ENCODE measurements at places on chromosomes 2 and 18.

DNA sequence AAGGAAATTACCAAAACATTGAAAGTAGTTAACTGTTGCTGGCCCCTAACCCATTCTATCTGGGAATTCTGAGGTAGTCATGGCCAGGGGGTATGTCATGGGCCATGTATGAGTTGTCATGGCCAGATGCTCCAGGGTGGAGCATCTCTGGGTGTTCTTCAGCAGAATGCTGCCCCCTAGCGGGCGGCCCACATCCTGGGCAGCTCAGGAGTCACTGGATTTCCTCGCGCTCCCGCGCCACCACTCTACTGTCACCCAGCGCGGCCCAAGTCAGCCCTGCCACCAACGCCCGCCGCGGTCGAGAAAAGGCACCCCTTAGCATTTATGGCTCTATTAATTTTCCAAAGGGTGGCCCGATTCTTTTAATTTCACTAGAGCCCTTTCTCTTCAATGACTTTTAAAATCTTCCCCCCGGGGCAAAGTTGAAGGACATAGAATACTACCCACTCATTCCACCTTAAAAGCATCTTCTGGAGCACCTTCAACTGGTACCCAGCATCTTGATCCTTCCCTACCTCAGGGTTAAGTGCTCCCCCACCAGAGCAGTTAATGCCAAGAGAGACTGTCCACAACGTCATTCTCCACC lies 41.6 kb downstream of the PKDCC start:
- DNase-seq, result no peak

GRCh38 chr2:168740360-168740759 lies 62.1 kb upstream of the NOSTRIN start:
- no peak for DNase-seq

- no peak for DNase-seq
Observed at GRCh38 chr18:31245820-31246219, 72.1 kb upstream of the DSG1 start.

DNA sequence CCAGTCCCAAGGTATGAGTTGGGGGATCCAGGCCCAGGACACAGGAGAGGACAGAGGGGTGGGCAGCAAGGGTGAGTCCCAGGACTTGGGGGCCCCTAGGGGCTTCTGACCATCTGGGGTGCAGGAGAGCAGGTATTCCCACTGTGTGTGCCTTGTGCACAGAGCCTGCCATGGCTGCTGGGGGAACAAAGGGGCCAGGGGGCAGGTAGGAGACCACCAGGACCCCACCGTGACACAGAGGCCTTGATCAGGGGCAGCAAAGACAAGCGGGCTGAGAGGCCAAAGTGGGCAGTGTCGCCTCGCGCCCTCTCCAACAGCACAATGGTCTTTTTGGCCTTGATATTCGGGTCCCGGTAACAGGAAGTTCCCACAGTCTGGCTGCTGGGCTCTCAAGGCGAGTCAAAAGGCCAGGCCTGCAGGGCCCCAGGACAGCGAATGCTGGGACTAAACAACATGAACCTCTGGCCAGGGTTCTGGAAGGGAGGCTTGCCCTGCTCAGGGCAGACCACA lies 12.3 kb upstream of the GPR17 start:
- no peak for DNase-seq

DNA sequence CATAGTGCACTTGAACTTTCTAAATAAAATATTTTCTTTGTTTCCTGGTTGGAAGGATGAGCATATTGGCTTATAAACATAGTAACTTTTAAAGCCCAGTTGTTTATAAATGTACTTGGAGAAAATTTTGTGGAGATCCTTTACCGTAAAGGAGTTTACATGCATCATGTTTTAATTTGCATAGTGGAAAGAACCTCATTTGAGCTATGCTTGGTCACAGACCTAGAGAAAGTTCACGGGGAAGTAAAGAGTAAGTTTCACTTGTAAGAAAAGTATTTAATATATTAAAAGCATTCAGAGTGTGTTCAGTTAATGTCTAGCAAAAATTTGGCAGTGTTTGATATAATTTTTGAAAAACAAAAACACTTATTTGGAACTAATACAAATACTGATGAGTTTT lies 45.3 kb downstream of the PIKFYVE start:
- DNase-seq, result no peak

- DNase-seq, result no peak
Observed at GRCh38 chr2:5713101-5713500, 20.9 kb downstream of the SOX11 start.

DNA sequence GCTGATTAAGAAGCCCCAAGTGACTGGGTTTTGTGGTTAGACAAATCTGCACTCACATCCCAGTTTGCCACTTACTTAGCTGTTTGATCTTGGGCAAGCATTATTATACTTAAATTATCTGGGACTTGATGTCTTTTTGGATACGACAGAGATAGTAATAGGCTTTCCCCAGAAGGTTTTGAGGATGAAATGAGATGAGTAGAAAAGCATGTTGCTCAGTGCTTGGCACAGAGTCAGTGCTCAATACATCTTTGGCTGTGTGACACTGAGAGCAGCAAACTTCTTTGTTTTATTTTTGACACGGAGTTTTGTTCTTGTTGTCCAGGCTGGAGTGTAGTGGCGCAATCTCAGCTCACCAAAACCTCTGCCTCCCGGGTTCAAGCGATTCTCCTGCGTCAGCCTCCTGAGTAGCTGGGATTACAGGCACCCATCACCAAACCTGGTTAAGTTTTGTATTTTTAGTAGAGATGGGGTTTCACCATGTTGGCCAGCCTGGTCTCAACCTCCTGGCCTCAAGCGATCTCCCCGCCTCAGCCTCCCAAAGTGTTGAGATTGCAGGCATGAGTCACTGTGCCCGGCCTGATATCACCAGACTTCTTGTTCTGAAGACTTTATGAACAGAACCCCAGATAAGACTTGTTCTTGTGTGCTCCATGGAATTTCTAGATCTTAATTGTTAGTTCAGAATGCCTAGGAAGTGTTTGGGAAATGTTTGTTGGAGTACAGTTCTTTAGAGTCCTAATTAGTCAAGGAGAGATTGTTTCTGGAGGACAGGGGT lies 521.2 kb downstream of the SLC4A3 start:
- DNase-seq, result no peak

DNA sequence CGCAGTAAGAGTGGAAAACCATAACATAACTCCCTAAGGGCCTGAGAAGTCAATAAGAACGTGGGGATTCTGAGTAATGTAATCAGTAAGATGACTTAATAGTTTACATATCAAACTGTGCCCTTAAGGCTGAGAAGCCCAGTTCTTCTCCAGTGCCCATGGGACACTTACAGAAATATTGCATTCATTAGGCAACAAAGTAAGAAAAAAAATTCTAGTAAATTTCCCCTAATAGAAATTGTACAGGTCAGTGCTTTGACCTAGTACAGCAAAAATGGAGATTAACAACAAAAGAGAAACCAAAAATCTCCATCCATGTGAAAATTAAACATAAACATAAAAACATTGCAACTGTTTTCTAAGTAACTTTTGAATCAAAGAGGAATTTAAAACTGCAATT lies 139.8 kb upstream of the HS6ST1 start:
- no peak for DNase-seq

DNA sequence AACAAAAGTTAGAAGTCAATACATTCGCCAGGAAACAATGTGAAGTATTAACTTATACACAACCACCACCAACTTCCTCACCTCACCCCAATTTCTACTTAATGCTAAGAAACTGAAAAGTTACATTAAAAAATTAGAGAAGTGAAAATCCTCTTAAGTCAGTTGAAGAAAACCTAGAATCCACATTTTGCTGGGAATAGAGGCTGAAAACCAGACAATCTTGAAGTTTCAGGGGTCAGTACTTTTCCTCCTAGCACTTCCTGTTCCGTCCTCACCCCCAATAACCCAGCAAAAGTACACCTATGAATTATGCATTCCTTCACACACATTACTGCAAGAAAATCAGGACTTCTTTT lies 6.3 kb downstream of the YES1 start:
- no peak for DNase-seq

- no peak for DNase-seq
Observed at GRCh38 chr2:200099256-200099655, 143.9 kb downstream of the MAIP1 start.

- no peak for DNase-seq
Observed at GRCh38 chr2:195956725-195957124, 111.9 kb downstream of the DNAH7 start.

- no peak for DNase-seq
Observed at GRCh38 chr2:176583607-176584006, 314.4 kb downstream of the MTX2 start.

GRCh38 chr18:80202264-80202998 lies 44.9 kb downstream of the PARD6G start:
- DNase-seq, result no peak

GRCh38 chr2:155825876-155826275 lies 506.6 kb downstream of the NR4A2 start:
- no peak for DNase-seq
